Activated naive CD8-positive, alpha-beta T cell treated with anti-CD3 and anti-CD28 coated beads for 36 hours (primary cell): ENCODE measurements at places on chromosomes 11 and 22. TPM values are rescaled to one million over a fixed set of nuclear protein-coding genes. Genes with fewer than 3 reads are reported as not detected.

The APOL5 gene
- not detected for total RNA-seq

The HORMAD2 gene
- total RNA-seq: not detected

GRCh38 chr11:71302911-71303310 lies 50.5 kb upstream of the SHANK2 start:
- H3K4me3 ChIP-seq: no peak overlapping the region
- no peak for DNase-seq
- H3K4me1 ChIP-seq: no peaks in the 10 kb centered on the region
- H3K36me3 ChIP-seq: no peaks in the 10 kb centered on the region

DNA sequence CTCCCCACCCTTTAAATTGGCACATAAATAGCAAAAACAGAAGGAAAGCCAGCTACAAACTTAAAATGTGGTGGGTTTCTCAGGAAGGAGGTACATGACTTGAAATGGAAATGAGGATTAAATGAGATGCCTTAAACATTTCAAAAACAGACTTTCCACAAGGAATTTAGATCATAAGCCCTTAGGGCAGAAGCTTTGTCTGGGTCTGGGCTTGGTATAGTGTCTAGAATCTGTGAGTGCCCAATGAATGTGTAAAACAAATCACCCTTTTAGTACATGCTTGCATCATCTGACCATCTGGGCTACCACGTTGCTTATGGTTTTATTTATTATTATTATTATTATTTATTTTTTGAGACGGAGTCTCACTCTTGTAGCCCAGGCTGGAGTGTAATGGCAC lies 37.1 kb upstream of the CREB3L1 start:
- no peak overlapping the region for H3K4me3 ChIP-seq
- no peaks in the 10 kb centered on the region for H3K36me3 ChIP-seq
- DNase-seq: no peak
- no peak overlapping the region for H3K27ac ChIP-seq
